Activated CD8-positive, alpha-beta T cell treated with anti-CD3 and anti-CD28 coated beads, Interleukin-2, amount 10 ng/mL, durations not matched to agents 7 days and 5 days (primary cell): ENCODE measurements at places on chromosomes 5 and 9.

GRCh38 chr9:113578279-113578865, 114.8 kb downstream of the RGS3 start:
- DNase-seq, result no peak

DNA sequence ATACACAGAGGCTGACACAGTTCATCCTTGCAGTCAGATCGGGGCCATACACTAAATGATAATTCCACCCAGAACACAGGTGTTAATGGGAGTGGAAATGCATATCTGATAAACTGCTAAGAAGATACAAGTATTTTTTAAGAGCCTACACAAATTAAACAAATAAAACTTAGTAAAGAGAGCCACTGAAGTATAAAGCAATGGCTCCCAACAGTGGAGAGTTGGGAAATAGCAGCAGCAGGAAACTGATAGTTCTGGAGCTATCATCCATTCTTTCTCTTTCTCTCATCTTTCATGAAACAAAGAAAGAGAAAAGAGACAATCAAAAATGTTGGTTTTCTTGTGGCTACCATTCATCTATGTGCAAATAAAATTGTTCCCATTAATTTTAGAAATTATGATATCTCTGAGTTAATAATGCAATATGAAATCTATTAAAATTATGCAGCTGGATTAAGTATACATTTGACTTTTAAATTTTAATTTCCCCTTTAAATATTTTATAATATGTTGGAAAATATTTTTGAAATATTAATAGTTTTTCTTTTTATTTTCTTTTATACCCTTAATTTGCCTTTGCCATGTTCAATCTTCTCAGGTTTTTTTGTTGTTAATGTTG, 120.8 kb downstream of the EMB start:
- no peak for DNase-seq

DNA sequence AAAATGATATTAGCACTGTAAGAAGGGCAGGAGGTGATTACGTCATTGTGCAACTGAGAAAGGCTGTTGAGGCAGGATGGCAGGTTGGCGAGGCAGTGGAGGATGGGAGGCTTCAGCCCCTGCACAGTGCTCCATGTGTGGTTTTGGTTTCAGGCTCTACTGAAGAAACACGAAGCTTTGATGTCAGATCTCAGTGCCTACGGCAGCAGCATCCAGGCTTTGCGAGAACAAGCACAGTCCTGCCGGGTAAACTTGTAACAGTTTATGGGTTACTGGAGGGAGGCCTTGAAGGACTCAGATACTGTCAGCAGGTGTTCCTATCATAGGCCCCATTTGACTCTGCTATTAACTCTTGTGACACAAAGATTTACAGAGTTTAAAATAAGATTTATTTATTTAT, 35.1 kb downstream of the SPTAN1 start:
- peak; percentile 82 for DNase-seq

GRCh38 chr5:124670722-124671184, 75.7 kb downstream of the ZNF608 start:
- DNase-seq, result no peak

DNA sequence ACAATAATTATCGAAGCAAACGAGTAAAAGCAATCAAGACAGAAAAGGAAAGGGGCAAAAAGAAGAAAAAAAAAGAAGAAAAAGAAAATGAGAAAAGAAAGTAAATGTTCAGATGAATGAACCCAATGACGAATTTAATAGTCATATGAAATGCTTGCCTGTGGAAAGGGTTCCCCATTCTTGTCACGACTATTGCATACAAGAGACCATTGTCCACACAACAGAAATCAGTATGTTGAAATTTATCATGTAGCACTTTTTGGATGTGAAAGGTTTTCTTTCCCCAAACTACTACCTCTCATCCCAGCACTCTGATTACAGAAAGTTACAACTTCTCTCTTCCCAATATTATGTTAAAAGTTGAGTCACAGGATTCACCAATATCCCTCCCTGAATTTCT, 162.4 kb downstream of the ZDHHC21 start:
- DNase-seq, result no peak

GRCh38 chr5:72459089-72459661, 48.0 kb downstream of the ZNF366 start:
- no peak for DNase-seq

DNA sequence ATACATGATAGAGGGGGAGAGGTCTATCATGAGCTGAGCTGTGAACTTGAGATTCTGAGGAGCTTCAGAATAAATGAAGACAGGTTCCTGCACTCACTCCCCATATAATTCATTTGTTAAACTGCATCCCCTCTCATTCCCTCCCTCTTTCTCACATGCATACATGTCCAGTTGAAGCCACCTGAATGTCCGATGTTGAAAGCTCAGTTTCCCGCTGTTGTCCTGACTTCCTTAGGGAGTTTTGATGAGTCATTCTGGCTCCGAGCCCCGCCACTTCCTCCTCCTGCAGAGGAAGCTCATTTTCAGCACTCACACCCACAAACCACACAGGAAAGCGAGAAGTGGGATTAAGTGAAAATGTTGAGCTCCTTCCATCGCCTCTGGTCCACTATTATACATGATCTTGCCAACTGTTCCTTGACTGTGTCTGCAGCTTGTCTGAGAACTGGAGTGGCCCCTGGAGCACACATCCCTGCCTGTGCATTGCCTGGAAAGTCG, 121.2 kb downstream of the CEMIP2 start:
- peak; percentile 40 for DNase-seq

DNA sequence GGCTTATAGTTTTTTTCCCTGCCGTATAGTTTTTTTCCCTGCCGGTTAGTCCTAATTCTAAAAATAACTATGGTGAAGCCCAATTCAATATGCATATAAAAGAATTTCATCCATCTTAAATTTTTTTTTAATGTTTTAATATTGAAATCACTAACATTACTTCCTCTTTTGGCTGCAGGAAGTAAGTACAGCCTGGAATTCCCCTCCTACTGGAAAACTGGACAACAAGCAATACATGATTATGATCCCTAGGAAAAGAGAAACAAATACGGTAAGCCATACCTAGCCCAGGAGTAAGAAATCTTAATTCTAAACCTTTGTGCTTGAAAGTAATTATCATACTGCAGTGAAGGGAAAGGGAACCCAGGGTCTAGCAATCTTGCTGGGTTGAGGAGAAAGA, 119.0 kb downstream of the NR3C1 start:
- no peak for DNase-seq

DNA sequence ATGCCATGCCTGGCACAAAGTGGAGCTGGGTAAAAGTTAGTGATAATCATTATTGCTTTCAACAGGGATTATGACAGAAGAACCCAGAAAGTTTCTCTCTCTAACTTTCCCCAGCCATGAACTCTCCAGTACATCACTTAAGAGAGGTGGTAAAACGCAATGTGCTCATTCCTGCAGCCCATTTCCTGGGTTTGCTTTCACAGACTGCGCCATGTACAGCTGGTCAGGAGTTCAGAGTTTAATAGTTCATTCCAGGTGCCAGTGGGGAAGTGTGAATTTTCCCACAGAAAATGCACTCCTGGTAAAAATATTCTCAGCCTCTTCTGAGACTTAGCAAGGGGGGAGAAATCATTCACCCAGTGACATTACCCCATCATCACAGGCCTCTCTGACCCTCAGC, 35.5 kb downstream of the ADAM19 start:
- DNase-seq, result no peak

GRCh38 chr5:428219-428618, 14.8 kb upstream of the EXOC3 start:
- DNase-seq, result no peak

GRCh38 chr9:13614060-13614459, 334.6 kb upstream of the MPDZ start:
- no peak for DNase-seq

DNA sequence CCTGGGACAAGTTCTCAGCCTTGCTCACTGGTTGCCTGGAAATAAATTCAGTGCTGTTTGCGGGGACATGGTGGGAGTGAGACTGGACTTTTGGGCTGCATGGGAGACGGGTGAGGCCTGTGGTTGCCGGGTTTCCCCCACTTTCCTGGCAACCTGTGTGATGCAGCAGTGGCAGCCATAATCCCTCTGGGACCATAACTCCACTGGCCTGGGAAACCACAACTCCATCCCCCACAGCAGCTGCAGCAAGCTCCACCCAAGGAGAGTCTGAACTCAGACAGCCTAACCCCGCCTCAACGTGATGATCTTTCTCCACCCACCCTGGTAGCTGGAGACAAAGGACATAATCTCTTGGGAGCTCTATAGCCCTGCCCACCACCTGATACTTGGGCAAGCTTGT, 349.9 kb downstream of the PIK3R1 start:
- no peak for DNase-seq

- DNase-seq, result no peak
Measured at GRCh38 chr9:12856603-12857002, 81.8 kb downstream of the LURAP1L start.

- DNase-seq, result no peak
Measured at GRCh38 chr5:27652505-27652904, 614.1 kb upstream of the CDH9 start.

- DNase-seq, result no peak
Measured at GRCh38 chr9:127358023-127358535, 38.9 kb upstream of the SLC2A8 start.

GRCh38 chr9:89619424-89620138, 14.8 kb downstream of the GADD45G start:
- no peak for DNase-seq

- DNase-seq, result no peak
Measured at GRCh38 chr5:178356431-178356872, 123.8 kb upstream of the PHYKPL start.

GRCh38 chr5:60026161-60026560, 132.6 kb upstream of the PDE4D start:
- DNase-seq, result no peak

DNA sequence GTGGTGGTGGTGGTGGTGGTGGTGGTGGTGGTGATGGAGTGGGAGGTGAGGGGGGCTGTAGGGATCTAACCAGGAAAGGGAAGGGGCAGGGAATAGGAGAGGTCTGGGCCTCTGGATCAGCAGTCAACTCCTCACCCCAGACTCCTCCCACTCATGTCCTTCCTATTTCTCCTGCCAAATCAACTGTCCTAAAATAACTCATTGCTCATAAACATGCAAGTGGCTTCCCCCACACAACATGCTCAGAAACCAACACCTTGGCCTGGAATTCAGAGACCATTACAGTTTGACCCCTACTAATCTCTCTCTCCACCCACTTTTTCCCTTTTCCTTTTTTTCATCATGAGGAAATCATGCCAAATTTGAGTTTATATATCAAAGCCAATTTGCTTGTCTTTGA, 8.4 kb upstream of the FSD1L start:
- DNase-seq, result no peak

DNA sequence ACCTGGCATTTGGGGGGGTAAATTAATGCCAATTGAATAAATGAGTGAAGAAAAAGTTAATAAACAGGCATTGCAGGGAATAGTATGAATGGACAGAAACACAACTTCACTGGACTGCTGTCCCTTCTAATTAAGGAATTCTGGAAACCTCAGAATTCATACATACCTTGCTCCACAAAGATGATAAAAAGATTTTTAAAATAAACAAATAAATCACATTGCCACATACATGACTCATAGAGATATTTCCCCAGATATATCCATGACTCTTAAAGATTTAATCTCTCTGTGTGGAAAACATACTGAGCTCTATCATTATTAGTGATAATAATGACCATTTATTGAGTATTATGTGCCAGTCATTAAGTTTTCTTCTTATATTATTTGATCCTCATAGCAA, 469.0 kb upstream of the MEF2C start:
- no peak for DNase-seq
